ENCODE measurements at places on chromosomes 2 and 18.

GRCh38 chr2:6845312-6845711, 20.4 kb downstream of the CMPK2 start:
- DNase-seq, result no peak

DNA sequence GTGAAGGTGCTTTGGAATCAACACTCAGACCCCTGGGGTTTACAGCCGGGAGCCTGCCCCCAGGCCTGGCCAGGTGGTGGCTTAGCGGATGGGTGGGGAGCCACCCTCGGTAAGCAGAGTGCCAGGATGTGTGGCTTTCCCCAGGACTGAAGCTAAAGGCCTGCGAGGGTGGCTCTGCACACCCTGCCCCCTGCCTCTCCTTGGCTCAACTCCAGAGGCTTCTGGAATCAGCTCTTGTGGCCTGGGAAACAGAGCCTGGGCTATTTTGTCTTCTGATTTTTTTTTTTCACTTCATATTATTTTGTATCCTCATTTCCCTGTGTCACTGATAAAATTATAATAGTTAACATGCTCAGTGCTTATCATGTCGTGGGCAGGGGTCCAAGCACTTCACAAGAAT, 79.8 kb downstream of the RHOB start:
- no peak for DNase-seq

- no peak for DNase-seq
These were observed 63.5 kb downstream of the ZDBF2 start for GRCh38 chr2:206337956-206338355.

DNA sequence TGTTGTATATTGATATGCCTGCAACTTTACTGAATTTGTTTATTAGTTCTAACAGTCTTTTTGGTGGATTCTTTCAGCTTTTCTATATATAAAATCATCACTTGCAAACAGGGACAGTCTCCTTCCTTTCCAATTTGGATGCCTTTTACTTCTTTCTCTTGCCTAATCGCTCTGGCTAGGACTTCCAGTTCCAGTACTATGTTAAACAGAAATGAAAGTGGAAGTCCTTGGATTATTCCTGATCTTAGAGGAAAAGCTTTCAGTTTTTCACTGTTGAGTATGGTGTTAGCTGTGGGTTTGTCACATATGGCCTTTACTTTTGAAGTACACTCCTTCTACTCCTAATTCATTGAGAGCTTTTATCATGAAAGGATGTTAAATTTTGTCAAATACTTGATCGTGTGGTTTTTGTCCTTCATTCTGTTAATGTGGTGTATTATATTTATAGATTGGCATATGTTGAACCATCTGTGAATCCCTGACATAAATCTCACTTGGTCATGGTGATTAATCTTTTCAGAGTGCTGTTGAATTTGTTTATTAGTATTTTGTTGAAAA, 52.9 kb downstream of the REL start:
- DNase-seq, result no peak

DNA sequence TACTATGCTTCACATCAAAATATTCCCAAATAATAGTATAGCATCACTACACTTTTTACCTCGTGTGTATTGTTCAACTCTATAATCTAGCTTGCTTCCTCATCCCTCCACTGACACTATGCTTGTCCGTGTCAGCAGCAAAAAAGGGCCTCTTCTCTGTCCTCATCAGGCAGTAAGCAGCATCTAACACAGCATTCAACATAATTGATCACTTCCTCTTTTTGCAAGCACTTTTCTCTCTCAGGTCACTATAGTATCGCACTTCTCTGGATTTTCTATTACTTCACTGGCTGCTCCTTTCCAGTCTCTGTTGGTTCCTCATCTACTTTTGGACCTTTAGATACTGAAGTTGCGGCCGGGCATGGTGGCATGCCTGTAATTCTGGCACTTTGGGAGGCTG, 64.9 kb upstream of the ZSWIM2 start:
- no peak for DNase-seq

- peak; percentile 80 for DNase-seq
These were observed 190.3 kb downstream of the IRS1 start for GRCh38 chr2:226609366-226609765.

DNA sequence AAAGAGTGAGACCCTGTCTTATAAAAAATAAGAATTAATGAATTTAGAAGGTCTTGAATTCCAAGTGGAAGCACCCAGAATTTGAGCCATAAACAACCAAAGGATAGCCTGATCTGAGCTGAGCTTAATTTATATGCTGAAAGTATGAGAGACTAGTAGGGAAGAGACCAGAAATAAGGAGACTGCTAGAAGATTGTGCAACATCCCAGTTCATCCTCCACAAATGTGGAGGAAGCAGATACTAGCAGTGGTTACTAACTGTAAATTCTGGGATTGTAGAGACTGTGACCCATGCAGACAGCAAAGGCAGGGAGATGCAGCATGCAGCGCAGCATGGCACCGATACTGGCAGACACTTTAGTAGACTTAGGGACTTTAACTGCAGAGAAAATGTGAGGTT, 1.5 kb upstream of the SULT1C2 start:
- no peak for DNase-seq

GRCh38 chr2:208049006-208049405, 23.7 kb upstream of the PLEKHM3 start:
- DNase-seq, result no peak

GRCh38 chr2:182456784-182457183, 29.9 kb upstream of the PDE1A start:
- DNase-seq, result no peak

Data from muscle of back (tissue), 13 donors.